GOT3 (cell line): ENCODE measurements at places on chromosomes 11 and 22.

- no peak for DNase-seq
These were observed 20.3 kb downstream of the GTPBP1 start for GRCh38 chr22:38725900-38726655.

- DNase-seq = no peak
These were observed 35.1 kb downstream of the APOL1 start for GRCh38 chr22:36287881-36288515.

- DNase-seq = no peak
These were observed 38.6 kb upstream of the CELSR1 start for GRCh38 chr22:46575911-46576555.

DNA sequence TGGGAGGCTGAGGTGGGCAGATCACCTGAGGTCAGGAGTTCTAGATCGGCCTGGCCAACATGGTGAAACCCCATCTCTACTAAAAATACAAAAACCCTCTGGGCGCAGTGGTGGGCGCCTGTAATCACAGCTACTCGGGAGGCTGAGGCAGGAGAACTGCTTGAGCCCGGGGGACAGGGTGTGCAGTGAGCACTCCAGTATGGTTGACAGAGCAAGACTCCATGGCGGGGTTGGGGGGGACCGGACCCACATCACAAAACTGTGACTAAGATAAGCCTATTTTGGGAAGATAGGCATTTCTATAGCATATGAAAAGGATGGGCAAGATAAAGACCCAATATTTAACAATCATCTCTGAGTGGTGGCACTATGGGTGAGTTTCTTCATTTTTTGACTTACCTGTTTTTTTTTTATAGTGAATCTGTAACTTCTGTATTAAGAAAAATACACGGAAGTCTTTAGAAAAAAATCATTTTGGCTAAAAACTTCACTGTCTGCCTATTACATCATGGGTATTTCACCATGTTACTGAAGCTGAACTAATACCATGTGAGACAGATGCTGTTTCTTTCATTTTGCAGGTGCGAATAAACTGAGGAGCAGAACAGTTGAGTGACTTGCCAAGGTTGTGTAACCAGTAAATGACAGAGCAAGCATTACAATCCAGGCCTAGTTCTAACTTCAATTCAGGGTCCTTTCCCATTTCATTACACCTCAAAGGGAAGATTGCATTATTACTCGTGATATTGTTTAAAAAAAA, 2.5 kb downstream of the CELF1 start:
- DNase-seq = no peak

GRCh38 chr11:104876861-104877431, 21.3 kb downstream of the CASP12 start:
- DNase-seq = no peak

DNA sequence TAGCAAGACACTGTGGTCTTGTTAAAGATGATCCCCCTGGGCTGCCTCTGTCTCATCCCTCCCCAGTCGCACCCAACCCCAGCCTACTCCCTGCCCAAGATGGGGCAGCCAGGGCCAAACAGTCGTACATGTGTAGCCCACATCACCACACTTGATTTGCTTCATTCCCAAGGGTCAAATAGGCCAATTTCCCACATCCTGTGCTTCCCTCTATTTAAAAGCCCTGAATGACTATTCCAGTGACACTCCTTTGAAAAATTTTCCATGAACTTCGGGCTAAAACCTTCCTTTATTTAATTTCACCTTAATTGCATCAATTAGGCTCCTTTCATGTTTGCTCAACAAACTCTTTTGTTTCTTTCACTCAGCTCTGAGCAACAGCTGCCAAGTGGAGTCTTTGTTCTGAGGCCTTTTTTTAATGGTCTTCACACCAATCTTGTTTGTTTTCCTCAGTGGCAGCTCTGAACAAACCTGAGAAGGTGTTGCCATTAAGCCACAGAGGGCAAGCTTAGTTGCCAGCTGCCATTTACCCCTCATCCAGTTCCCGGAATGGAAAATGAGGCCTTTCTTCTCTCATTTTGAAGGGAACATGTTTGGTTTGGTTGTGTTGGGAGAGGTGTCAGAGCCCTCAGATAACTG, 126.9 kb downstream of the APIP start:
- no peak for DNase-seq

DNA sequence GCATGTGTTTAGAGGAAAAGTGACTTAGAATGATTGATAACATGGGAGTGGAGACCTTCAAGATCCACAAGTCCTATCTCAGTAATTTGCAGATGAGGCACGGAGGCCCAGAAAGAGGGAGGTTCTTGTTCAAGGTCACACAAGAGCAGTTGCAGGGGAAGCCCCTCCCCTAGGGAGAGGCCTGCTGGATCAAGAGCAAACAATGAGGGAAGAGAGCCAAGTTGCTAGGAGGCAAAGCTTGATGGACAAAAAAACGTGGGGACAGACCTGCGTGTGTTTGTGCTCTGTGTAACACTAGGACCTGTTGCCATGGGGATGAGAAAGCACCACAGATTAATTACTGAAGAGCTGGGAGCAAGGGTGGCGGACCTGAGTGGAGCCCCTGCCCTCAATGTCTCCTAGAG, 6.4 kb upstream of the MFRP start:
- DNase-seq = no peak

DNA sequence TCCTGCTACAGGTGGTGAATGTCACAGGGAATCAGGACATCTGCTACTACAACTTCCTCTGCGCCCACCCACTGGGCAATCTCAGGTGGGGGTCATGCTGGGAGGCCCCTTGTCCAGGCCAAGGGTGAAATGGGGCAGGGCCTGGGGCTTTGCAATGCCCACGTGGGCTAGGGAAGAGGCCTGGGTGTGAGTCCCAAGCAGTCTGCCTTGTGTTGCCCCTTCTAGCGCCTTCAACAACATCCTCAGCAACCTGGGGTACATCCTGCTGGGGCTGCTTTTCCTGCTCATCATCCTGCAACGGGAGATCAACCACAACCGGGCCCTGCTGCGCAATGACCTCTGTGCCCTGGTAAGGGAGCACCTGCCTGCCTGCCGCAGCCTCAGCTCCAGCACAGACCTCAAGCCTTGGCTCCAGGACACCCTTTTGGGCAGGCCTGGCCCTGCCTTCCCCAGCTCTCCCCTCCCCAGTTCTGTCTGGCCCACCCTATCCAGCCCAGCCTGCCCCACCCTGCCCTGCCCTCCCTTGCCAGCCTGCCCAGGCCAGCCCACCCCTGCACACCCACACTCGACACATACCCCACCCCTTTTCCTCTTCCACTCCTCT, 9.1 kb upstream of the TAGLN start:
- DNase-seq = no peak

DNA sequence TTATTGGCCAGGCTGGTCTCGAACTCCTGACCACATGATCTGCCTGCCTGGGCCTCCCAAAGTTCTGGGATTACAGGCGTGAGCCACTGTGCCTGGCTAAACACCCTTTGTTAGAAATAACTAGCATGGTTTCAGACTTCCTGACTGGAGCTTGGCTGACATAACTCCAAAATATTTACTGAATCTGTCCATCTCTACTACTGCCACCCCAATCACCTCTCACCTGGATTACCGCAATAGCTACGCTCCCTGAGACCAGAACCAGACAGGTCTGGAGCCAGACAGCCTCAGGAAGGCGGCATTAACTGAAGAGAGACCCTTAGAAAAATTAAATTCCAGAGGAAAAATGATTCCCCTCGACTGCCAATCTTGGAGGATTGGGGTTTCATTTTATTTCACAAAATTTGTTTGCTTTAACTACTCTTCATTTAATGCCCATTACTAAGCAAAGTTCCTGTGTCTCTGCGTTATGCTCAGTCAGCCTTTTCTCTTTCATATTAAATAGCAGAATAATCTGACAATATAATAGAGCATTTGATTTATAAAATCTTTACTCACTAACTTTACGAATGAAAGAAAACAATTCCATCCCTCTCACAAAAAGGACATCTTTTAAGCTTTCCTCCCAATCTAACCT, 13.1 kb downstream of the TMEM25 start:
- DNase-seq = no peak

- DNase-seq = no peak
These were observed 571 bp downstream of the P2RX6 start for GRCh38 chr22:21015466-21016006.

GRCh38 chr11:86954269-86955110, 705 bp downstream of the FZD4 start:
- no peak for DNase-seq

DNA sequence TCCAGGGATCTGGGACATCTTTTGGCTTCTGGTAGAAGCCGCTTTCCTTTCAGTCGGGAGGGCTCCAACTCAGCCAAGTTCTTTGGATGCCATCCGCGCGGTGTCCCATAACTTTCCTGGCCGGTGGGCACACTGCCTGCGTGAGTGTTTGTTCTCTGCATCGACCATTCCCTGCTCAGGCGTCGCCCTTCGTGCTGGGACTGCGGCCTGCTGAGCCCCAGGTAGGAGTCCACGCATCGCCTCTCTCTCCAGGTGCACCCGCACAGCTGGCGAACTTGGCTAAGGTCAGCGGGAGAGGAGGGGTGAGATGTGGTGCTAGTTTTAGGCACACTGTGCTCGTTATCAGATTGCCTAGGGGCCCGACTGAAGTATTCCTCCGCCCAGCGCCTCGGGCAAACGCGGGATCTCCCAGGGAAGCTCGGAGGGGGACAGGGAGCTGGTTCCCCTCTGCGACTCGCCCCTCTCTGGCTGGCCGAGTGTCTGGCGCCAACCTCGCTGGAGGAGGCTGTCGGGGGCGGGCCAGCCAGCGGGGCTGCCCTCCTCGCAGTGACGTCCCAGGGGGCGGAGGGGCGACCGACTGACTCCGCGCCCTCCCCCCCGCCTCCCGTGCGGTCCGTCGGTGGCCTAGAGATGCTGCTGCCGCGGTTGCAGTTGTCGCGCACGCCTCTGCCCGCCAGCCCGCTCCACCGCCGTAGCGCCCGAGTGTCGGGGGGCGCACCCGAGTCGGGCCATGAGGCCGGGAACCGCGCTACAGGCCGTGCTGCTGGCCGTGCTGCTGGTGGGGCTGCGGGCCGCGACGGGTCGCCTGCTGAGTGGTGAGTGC, at the start of gene LAYN:
LAYN (plus strand) TSS at position 607 of the 823 bp plus-strand sequence; CDS start at position 731, 124 bp downstream.
- DNase-seq = no peak

- DNase-seq = peak; percentile 10
These were observed 16.1 kb downstream of the TSKU start for GRCh38 chr11:76799066-76799804.

DNA sequence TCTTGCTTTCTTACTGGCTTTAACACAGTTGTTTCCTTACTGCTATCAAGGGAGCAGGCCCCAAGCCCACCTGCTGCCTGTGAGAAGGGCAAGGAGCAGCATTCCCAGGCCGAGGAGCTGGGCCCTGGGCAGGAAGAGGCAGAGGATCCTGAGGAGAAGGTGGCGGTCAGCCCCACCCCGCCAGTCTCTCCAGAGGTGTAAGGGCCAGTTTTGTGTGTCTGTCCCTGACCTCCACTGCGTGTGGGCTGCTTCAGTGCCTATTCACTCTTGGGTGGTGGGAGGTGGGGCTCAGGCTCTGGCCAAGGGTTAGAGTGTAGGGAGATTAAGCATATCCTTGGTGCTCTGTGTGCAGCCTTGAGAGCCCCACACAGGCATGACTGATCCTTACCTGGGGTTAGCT, 55.1 kb downstream of the CEP164 start:
- no peak for DNase-seq

DNA sequence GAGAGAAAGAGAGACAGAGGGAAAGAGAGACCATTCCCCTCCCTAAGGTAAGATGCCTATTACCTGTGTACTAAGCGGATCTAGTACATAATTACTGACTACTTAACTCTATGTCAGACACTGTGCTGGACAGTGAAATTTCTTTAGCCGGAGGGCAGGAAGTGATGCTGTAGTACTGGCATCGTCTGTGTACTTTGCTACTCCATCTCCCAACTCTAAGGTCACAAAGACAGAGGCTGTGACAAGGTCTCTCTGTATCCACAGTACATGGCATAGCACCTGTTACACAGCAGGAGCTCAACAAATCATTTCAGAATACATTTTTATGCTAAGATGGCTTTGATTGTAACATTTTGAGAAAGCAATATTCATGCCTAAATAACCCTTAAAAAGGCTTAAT, 9.0 kb downstream of the BLID start:
- no peak for DNase-seq

DNA sequence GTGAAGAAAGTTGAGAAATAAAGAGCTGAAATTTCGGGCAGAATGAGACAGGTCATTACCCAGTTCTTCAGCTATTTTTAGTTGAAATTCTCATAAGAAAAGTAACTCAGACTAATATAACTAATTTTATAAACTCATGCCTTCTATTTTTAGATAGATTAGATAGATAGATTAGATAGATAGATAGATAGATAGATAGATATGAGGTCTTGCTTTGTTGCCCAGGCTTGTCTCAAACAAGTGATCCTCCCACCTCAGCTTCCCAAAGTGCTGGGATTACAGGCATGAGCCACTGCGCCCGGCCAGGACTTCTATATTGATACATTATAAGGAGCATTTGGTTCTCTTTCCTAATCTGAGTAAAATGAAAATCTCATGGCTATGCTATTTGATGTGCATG, 26.9 kb upstream of the OR8G1 start:
- DNase-seq = no peak

- DNase-seq = no peak
These were observed 1033.6 kb downstream of the FAM181B start for GRCh38 chr11:81700076-81700475.

- peak; percentile 22 for DNase-seq
These were observed 647 bp downstream of the SWAP70 start for GRCh38 chr11:9664276-9665171.

- no peak for DNase-seq
These were observed 16.1 kb upstream of the CALCB start for GRCh38 chr11:15057329-15057728.

- DNase-seq = no peak
These were observed 5.5 kb upstream of the GAB4 start for GRCh38 chr22:17013396-17014100.

DNA sequence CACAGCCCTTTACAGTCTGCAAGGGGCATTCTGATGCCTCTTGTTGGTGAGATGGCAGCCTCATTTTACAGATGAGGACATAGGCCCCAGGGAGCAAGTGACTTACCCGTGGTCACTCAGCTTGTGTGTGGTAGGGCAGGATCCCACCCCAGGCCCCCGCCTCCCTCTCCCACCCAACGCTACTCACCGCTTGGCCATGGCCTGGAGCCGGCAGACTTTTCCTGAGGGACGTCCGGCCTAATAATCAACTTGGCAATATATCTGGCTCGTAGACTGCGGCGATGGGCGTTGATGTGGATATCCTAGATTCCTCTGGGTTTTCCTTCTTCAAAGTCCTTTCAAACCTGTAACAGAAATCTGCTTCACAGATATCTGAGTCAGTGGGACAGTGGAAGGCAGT, 57.1 kb downstream of the ARHGAP8 start:
- no peak for DNase-seq

DNA sequence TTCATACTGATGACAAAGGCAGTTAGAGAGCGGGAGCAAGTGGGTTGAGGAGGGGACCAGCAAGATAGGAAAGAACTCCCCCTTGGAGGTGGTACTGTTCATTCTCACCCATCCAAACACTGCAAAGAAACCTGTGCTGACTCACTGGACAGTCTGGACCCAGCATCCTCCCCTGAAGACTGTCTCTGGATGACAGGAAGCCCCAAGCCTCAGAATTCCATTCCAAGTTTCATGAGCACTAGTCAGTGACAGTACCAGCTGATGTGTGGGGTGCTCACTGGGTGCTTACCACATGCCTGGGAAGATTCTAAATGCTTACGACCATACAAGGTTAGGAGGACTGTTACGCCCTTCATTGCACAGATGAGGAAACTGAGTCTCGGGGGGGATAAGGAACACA, 160.9 kb downstream of the IGLL1 start:
- DNase-seq = no peak
